WTC11 (cell line): ENCODE measurements at places on chromosomes 12 and 14. TPM values are rescaled to one million over a fixed set of nuclear protein-coding genes. Genes with fewer than 3 reads are reported as not detected.

The OR4E2 gene
- total RNA-seq = not detected in 3 replicates

DNA sequence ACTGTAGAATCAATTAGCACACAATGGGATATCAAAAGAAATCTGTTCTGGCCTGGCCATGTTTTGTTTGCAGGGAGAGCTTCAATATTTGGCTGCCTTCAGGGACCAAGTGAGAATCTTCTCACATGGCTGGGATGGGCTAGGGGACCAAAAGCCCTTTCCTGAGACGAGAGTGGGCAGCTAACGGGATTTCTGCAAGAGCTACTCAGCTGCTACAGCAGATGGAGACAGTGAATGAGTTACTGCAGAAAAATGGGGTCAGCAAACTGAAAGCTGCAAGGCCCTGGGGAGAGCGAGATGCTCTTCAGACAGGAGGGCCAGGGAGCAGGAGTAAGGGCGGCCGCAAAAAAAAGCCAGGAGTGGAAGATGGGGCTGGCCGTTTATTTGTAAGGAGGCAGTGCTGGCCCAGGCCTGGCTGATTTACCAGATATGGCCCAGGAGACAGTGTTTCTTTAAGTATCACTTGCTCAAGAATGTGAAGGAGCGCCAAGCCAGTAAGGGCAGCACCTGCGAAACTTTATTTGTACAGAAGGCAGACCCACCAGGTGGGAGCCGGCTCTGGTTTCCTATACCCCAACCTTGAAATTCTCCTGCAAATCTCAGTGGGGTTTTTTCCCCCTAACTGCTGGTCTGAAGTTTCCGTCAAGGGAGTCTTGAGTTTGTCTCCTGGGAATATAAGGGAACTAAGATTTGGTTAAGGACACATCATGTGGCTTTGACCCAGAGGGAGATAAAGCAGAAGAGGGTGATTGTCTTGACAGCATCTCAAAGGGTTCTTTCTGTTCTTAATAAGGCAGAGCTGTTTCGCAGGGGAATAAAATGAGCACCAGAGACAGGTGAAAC, 57.8 kb downstream of the SSH1 start:
- DNase-seq = no peak

- DNase-seq = no peak
These were observed 231.2 kb upstream of the DCN start for GRCh38 chr12:91413581-91414546.

The C12orf60 gene
- 1.3 to 2.0 TPM (median 1.8 TPM) in 3 replicates for total RNA-seq

GRCh38 chr14:30507209-30507608, 51.7 kb upstream of the G2E3 start:
- DNase-seq = no peak

The ACVRL1 gene
- total RNA-seq = 0.64 to 1.5 TPM (median 0.98 TPM) in 3 replicates

- DNase-seq = no peak
These were observed 44.1 kb upstream of the KCNJ8 start for GRCh38 chr12:21818627-21819026.
